ENCODE measurements at places on chromosomes 3 and 15.

DNA sequence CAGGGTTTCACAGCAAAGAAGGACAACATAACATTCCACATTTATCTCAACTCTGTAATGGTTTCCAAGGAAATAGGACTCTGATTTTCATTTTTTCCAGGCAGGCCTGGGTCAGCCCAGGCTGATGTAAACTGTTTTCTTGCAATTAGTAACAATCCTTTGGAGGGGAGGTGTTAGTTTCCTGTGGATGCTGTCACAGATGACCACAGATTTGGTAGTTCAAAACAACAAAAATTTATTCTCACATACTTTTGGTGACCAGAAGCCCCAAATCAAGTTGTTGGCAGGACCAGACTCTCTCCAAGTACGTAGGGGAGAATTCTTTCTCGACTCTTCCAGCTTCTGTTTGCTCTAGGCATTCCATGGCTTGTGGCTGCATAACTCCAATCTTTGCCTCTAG lies 88.0 kb downstream of the EDEM1 start:
- DNase-seq: no peak

DNA sequence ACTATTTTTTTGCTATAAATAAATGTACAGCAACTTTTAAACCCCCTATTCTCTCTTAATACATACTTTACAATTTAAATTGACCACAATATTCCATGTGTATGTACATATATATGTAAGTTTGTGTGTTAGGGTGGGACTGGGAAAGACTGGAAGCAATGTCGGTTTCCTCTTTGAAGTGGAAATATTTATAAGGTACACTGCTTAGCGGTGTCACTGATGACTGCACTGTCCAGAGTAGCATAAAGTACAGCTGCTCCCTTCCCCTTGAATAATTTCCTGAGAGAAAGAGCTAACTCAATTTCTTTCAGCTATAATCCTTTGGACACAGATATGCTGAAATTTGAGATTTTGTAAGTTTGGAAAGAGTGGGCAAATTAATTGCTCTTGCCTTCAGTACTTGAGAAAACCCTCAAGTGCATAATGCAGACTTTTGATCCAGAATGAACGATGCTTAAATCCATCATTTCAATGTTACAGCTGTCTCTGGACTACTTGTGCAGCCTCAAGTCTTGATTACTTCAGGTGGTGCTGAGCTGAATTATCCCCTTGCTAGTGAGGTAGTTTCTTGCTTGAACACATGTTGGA lies 267.0 kb upstream of the CFAP20DC start:
- DNase-seq: no peak

DNA sequence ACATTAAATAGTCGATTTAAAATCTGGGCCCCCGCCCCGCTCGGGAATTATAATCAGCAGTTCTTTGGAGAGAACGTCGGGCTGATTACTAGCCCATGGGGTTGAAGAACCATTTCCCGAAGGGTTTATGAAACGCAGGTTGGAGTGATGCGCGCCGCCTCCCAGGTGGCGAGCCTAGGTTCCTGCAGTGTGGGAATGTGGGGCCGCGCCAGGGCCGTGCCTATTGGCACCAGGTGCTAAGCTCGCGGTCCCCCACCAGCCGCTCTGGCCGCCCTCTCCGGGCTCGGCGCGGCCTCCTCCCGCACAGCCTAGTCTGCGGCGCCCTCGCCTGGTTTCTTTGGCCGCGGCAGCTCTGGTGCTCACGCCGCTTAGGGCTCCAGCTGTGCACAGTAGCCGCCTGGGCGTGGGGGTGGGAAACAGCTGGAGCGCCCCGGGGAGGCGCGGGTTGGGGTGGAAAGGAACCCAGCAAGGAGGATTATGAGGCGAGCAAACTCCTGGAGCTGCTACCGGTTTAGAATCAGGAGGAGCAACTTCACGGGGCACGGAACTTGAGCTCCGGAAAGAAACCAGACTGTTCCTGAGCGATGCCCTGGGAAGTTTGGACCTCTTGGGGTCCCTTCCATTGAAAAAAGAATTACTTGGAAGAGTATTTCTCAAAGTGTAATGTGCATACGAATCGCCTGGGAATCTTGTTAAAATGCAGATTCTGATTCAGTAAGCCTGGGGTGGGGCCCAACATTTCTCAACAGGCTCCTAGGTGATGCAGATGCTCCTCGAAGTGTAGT lies 5.6 kb upstream of the MECOM start:
- DNase-seq: peak; percentile 89

DNA sequence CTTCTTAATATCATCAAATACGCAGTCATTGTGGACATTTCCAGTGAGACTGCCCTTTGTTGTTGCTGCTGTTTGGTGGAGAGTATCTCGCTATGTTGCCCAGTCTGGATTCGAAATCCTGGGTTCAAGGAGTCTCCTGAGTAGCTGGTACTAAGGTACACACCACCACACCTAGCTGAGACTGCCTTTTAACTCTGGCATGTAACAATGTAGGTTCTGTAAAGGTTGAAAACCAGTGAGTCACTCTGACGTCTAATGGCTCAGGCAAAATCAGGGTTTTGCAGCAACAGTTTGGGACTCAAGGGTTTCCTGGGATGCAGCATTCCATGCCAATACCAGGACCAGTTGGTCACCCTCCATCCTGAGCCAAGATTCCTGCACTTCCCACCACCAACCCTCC lies 52.2 kb downstream of the AQP9 start:
- no peak for DNase-seq

DNA sequence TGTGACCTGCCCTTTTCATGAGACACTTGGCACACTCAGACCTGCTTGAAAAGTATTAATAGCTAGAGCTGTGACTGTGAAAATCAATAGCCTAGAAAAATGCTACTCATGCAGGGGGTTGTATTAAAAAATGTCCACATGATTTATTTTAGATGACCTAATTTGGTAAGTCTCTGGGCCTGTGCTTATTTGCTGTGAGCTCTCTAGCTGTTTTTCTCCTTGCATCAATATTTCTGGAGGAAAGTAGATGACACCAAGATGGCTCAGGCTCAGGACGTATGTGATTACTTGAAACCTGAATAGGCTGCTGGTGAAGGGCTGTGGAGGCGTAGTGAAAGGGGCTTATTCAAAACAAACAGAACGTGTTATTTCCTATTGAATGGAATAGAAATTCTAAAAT lies 29.5 kb downstream of the KCNAB1 start:
- no peak for DNase-seq

DNA sequence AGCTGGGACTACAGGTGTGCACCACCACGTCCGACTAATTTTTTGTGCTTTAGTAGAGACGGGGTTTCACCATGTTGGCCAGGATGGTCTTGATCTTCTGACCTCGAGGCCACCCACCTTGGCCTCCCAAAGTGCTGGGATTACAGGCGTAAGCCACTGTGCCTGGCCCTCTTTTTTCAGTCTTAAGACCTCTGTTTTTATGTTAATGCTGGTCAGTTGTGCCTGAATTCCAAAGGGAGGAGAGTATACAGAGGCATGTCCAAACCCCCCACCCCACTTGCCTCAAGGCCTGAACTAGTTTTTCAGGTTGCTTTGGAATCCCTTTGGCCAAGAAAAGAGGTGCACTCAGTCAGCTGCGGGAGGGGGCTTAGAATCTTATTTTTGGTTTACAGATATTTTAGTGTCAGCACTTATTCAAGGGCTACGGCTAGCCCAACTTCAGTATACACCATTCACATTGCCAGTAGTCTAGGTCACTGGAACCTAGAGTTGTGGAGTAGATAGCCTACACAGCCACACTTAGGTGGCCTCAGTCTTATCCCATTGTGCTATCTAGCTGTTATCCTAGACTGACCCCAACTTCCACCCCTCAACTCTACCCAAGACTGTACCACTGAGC lies 128.0 kb upstream of the TPM1 start:
- no peak for DNase-seq

DNA sequence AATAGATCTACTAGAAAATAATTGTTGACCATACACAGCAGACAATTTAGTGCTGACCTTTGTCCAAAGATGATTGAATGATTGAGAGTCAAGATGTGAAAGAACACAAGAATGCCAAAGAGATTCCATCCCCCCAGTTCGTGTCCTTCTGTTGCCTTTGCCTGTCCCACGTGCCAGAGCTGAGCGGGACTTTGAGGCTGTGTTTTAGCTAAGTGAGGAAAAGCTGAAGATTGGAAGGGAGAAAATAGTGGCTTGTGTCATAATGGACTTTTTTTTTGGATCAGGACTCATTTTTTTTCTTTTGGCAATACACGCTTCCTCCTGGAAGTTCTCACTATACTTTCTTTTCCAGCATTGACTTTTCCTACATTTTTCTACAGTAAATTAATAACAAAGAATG lies 206.6 kb upstream of the MDFIC2 start:
- DNase-seq: no peak

DNA sequence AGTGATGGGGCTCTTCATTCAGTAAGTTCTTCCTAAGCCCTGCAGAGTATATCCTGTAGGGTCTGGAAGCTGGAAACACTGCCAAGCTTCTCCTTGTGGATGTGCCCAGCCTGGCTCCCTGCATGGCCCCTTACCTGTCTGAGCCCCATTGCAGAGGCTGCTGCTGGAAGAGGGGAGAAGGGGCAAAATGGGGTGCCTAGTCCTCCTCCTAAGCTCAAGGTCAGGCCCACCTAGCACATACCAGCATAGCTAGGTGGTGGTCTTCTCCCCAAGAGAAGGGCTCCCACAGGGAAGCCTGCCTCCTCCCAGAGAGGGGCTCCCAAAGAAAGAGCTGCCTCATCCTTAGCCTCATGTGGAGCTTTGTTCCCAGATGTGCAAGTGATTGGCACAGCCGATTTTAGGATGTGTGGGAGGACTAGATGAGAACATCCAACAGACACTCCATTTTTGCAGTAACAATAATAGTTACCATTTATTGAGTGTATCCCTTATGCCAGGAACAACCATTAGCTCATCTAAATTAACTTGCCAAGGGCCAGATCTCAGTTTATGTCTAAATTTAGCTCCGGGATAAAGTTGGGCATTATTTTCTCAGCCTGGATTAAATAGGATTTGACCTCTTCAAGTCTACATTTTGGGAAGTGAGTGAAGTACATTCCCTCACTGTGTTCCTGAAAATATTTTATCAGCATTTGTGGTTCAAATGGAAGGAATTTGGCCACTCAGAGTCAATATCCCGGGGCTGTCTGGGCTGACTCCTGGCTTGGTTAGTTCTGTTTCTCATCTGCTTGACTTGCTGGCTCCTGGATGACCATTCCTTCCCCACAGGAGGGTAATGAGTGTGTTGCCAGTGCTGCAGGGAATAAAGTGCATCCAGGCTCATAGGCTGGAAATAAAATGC lies 291.1 kb upstream of the ROPN1 start:
- no peak for DNase-seq

DNA sequence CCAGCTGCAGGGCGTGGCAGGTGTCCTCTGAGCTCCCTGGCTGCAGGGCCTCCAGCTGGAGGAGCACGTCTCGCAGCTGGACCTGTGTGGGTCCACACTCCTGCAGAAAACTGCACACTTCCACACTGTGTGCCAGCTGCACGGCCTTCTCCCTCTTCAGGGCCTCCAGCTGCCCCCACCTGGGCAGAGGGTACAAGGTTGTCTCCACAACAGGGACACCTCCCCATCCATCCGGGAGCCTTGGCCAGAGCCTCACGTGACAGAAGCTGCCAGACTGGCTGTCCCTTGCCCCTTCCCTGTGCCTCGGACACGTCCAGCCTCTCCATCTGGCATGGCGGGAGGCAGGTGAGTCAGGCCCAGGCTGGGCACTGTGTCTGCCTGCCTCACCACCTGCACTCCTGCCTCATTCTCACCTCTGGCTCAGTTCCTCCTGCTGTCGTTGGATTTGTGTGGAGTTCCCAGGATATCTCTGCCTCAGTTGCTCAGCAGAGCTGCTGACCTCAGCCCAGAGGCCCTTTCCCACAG lies 14.5 kb downstream of the SPTBN5 start:
- DNase-seq: no peak

DNA sequence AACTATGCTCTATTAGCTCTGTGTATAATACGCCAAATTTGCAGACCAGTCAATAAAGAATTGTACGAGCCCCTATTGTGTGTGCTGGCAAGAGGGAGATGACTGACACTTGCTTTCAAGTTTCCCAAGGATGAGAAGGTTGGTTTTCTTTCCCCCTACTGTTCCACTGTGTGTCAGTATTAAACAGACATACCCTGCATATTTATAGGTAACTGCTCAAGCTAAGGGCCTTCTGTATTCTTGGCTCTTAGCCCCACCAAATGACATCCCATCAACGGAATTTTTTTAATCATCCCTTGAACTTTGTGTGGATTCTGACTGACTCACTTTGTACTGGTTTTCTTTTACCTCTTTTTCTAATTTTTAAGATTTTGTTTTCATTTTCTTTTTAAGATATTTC lies 60.6 kb upstream of the GYG1 start:
- DNase-seq: no peak

- DNase-seq: no peak
These were observed 99.3 kb upstream of the IGF1R start for GRCh38 chr15:98549003-98549402.

DNA sequence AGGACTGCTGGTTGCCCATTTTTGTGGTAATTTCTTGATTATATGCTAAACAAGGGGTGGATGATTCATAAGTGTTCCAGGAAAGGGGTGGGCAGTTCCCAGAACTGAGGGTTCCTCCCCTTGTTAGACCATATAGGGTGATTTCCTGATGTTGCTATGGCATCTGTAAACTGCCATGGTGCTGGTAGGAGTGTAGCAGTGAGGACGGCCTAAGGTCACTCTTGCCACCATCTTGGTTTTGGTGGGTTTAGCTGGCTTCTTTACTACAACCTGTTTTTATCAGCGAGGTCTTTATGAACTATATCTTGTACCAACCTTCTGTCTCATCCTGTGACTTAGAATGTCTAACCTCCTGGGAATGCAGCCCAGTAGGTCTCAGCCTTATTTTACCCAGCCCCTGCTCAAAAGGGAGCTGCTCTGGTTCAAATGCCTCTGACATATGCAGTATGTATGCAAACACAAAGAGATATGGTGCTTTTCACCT lies 46.2 kb downstream of the C3orf38 start:
- no peak for DNase-seq

GRCh38 chr15:42010434-42010833 lies 10.4 kb downstream of the PLA2G4E start:
- DNase-seq: no peak

- no peak for DNase-seq
These were observed 683.0 kb downstream of the TBL1XR1 start for GRCh38 chr3:176514297-176514696.

DNA sequence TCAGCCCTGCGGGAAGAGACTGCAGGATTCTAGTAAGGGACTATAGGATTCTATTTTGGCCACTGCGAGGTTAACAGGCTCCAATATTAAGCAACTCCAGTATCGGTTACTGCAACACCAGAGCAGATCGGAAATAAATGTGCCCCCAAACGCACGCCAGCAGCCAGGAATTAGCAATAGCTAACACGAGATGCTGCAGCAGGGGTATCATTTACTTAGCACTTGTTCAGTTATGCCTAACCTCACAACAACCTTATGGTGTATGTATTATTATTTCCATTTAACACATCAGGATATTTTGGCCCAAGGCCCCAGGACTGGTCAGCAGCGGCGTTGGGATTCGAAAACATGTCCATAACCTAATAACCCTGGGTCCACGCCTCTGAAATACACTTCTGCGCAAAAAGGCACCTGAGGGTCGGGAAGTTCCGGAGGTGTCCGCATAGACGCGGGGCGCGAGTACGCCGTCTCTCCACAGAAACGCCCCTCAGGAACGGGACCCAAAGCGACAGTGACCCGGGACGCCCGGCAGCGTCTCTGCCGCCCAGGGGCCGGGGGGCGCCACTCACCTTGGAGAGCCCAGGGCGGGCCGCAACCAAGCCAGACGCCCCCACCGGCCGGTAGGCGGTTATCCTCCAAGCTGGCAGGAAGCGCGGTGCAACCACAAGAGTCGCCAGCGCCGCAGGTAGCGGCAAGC lies 681 bp downstream of the PIK3CB start:
- DNase-seq: peak; percentile 87

GRCh38 chr15:29822100-29822683 lies at the start of gene TJP1:
TSS of gene TJP1 (minus strand) at chr15:29822468. CDS start at chr15:29822028, 440 bp downstream.
- DNase-seq: peak; percentile 98

- peak; percentile 57 for DNase-seq
These were observed 31.1 kb downstream of the CYFIP1 start for GRCh38 chr15:22949074-22949547.

Measured in right kidney (tissue), 9 donors.